ENCODE measurements at places on chromosomes 1 and 21.

DNA sequence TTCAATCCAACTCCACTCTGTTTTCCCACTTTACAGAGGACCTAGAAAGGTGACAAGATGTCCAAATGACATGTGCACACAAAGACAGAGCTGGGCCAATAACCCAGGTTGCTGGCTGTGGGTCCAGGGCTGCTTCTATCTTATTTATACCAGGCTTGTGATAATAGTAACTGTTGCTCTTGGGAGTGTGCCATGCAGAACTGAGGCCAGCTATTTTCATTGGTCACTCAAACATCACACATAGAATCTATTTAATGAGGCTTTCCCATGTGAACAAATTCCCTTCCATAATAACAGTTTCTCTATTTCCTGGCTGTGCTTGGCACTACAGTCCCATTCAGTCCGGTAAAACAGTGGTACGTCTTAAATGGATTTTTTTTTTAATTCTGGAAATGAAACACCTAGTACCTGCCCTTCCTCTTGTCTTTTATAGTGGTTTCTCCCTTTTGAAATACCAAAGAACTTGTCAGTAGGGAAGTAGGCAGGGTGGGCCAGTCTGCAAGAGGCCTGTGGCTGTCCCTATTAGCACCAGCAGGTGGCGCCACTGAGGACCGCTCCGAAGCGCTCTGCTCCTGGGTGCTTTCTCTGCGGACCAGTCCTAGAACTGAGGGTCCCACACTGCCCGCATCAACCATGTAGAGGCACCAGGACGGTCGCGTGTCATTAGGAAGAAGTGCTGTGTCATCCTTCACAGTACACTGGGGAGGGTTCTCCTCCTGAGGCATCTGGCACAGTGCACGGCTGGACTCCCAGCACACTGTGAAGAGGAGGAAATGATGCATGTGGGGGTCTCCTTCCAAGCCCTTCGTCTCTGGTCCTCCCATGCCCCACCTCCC, 52.1 kb downstream of the GPR161 start:
- peak; percentile 83 for DNase-seq

GRCh38 chr1:201540846-201541735, 2.2 kb downstream of the NAV1 start:
- DNase-seq = no peak

GRCh38 chr1:24362982-24363614, 43.9 kb downstream of the GRHL3 start:
- DNase-seq = no peak

DNA sequence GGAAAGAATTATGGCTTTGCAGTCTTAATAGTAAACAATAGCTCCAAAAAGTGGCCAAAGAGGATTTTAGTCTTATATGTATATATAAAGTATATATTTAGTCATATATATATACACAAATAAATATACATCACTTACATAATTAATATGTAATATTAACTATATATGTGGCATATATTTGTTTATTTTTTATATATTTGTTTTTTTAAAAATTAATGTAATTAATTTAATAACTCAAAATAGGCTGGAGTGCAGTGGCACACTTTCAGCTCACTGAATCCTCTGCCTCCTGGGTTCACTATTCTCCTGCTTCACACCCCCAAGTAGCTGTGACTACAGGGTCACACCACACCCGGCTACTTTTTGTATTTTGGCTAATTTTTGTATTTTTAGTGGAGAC, 532.6 kb downstream of the KCNT2 start:
- no peak for DNase-seq

GRCh38 chr1:116667078-116667574, 407 bp downstream of the IGSF3 start:
- DNase-seq = no peak

- DNase-seq = peak; percentile 76
Observed at GRCh38 chr1:19582318-19582717, 61.8 kb upstream of the NBL1 start.

- peak; percentile 9 for DNase-seq
Observed at GRCh38 chr1:17475752-17476151, 36.3 kb upstream of the RCC2 start.

GRCh38 chr1:228828151-228828550, 92.9 kb downstream of the RHOU start:
- no peak for DNase-seq

DNA sequence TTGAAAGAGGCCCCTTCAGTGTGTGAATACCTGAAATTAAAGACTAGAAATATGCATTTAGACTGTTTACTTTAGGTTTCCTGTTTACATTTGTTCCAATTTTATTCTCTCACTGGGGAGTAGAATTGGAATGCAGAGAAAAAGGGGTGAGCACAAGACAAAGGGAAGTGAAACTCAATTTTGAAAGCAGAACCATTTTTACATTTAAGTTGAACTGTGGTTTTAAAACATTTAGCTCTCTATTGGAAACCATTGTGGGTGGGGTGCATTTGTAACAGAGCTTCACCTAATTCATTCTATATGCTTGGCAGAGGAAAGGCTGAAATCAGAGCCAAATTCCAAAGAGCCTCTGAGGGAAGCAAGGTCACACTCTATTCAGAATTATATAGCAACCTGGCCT, 235.3 kb upstream of the C1orf105 start:
- DNase-seq = no peak

- DNase-seq = no peak
Observed at GRCh38 chr1:94535879-94536278, 5.7 kb downstream of the F3 start.

GRCh38 chr1:206470692-206471414, 577 bp downstream of the IKBKE start:
- no peak for DNase-seq

GRCh38 chr1:109929170-109929569, 18.5 kb downstream of the CSF1 start:
- no peak for DNase-seq

- DNase-seq = no peak
Observed at GRCh38 chr1:2170211-2170610, 24.4 kb downstream of the FAAP20 start.

- no peak for DNase-seq
Observed at GRCh38 chr1:1081311-1082238, 7.5 kb upstream of the RNF223 start.

DNA sequence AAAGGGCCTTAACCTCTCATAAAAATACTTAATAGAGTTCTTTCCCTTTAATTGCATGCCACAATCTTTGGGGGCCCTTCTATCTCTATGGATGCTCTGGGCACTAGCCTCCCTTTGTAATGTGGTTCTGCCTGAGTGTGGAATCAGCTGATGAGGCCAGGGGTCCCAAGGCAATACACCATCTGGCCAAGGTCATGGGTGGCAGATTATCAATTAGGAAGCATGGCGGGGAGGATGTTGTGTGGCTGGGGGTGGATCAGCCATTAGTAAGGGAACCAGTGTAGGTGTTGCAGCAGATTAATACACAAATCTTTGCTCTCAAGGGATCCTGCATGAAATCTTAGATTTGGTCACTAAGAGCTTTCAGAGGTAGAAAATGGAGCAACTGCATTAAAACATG, 35.3 kb downstream of the NHLH2 start:
- DNase-seq = no peak

DNA sequence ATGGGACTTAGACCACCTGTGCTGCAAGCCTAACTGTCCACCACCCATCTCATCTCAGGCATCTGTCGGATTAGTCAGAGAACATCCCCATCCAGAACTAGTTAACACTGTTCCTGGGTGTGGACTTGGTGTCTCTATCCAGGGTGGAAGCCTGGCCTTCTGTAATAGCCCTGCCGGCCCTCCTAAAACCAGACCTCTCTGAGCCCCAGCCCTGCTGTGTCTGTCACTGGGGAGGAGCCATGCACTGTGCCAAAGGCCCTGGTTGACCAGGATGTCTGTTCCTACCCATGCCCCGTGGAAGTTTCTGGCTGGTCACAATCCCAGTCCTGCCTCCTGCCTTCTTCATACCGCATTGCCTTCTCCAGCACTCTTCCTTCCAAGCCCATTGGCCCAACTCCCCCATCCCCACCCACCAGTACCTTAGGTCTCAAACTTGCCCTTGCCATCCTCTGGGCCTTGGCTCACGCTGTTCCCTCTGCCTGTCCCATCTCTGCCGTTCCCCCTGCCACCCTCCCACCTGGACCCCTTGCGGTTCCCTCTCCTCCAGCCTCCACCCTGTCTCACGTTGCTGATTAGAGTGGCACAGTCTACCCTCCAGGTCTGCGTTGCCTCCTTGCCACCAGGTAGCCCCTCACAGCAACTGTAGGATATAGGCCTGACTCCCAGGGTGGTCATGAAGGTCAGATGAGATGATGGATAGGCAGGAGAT, 105.6 kb downstream of the EPHB2 start:
- DNase-seq = no peak

GRCh38 chr1:65476327-65476726, 55.9 kb downstream of the LEPR start:
- no peak for DNase-seq

GRCh38 chr1:57530206-57530910, 106.5 kb upstream of the DAB1 start:
- DNase-seq = no peak

DNA sequence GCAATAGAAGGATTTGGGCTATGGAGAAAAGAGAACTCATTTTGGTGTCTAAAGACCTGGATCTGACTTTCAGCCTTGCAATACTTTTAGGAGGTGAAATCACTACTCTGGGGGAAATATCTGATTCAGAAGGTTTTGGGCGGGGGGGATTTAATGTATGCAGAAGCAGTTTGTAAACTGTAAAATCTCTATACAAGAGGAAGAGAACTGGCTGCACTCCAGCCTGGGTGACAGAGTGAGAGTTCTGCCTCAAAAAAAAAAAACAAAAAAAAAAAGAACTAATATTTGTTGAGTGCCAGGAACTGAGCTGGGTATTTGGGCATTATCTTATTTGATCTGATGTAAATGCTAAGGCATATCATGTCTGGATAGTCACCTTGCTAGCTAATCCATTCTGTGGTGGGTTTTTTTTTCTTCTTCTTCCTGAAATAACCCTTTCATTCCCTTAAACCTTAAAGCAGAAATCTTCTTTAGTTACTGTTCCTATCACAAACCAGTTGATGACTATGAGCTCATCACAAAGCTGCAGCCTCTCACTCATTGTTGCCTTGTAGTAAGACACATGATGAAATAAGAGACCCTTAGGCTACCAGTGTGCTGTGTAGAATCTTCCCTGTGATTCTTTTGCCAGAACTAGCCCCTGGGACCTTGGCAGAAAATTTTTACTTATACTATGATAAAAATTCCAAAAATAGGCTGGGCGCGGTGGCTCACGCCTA, 35.6 kb upstream of the SLC16A1 start:
- no peak for DNase-seq

DNA sequence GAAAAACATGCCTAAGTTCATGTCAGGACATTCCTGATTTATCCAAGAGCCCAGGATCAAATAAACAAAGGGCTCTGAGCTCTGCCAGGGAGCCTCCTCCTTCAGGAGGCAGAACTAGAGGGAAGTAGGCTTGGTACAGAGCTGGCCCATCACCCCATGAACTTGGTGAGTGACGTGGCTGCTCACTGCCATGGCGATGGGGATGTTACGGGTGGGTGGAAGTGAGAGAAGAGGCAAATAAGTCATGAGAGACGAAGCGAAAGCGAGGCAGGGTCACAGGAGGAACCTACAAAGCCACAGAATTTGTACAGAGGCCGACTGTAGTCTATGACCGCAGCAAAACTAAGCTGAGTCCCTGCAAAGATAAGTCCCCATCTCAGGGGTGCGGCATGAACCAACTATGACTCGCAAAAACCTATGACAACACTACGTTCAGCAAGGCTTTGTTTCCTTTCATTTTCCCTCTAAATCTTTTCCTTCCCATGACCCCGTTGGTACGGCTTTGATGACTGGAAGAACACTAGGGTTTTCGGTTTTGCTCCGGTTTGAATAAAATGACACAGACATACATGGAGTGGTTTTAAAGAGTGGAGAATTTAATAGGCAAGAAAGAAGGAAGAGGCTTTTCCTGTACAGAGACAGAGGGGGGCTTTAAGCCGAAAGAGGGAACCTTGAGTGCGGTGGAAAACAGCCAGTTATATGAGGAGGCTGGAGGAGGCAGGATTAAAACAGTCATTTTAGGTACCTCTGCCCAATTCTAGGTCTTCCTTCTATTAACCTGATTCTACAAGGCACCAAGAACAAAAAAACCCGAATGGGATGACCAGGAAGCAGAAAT, 74.1 kb downstream of the CD46 start:
- peak; percentile 91 for DNase-seq

DNA sequence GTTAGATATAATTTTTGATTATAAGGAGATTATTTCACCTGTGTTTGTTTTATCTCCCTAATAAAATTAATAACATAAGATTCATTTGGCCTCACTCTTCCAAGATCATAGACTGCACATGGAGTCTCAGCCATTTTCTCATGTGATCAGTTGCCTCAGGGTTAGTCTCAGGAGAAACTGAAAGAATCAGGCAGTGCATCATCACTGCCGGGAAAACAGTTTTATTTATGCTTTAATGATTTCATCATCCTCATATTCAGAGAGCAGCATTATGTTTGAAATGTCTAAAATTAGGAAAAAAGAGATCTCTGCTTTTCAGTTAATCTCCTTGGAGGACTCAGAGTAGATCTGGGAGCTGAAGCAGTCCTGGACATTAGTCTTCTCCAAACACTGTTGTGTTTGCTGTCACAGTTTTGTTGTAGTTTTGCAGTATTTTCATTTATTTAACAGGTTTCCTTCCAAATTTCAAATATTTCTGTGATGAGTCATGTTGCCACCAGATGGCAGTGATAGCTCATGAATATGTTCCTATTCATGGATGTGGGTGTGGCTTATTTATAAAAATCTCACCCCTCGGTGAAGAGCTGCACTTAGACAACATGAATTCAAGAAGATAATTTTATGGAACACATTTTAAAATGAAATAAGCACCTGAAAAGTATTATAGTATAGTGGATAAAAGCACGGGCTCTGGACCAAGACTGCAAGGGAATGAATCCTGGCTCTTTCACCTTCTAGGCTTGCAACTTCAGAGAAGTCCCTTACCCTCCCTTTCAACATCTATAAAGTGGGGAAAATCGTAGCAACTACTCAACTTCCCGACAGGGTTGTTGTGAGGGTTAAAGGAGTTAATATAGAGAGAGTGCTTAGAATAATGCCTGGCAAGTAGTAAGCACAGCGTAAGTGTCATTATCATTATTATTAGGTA, 31.2 kb downstream of the CHD1L start:
- DNase-seq = peak; percentile 71

GRCh38 chr1:32221980-32222755, at the start of the genes EIF3I and TMEM234:
Gene EIF3I (plus strand): TSS chr1:32222407. CDS start chr1:32222442, 35 bp downstream.
Gene TMEM234 (minus strand): TSS chr1:32222353. CDS start chr1:32222322, 31 bp downstream.
- peak; percentile 95 for DNase-seq

GRCh38 chr1:153790966-153791647, 15.9 kb downstream of the SLC27A3 start:
- DNase-seq = no peak

DNA sequence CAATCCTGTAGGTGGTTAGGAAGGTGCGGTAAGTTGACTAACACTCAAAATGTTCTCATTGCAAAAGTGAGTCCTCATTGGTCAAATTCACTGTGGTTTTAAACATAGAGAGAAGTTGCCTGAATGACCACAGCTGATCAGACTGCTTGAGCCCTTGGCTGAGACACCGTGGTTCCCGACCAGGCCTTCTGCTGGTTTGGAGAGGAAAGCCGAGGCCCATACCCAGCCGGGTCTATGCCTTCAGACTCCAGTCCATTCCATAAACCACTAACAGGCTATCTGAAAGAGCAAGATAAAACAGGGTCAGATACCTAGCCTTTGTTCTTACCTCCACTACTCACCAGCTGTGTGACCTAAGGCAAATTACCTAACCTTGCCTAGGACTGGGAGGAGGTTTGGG, 133.9 kb downstream of the LMX1A start:
- no peak for DNase-seq

- DNase-seq = no peak
Observed at GRCh38 chr1:11720525-11720924, 15.4 kb upstream of the AGTRAP start.

All from K562 (cell line).